ENCODE measurements at places on chromosomes 1 and 21.

DNA sequence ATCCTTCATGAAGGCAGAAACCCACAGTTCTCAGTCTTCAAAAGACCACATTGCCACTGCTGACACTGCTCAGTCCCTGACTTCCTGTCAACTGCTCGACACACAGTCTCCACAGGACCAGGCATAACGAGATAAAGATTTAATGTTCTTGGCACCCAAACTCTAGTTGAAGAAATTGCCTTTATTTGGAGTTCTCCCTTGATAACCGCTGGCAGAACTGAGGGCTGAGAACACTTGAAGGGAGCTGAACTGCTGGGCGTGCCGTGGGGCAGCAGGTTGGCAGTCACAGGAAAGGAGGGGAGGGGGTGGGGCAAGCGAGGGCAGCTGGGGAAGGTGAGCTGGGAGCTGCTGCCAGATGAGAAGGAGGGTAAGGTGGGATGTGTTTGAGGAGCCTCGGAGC lies 15.9 kb downstream of the HENMT1 start:
- peak; percentile 49 for DNase-seq

DNA sequence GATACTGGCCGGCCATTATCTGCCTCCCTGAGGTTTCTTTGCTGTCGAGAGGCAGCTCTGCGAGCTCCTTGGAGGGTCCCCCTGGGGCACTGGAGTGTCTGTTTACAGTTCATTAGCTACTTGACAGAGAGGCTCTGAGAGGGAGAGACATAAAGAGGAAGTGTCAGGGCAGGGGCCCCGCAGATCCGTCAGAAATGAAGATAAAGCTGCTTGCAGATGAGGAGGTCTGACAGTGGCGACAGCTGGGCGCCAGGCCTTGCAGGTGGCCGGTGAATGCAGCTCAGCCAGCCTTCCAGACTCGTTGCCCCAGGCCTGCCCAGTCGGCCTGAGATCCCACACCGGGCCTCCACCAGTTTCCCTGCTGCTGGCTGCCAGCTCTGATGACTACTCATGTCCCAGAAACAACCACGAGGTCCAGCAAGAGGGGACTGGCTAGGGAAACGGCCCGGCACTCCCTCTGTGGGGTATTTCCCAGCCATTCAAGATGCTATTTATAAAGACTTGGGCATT lies 84.7 kb downstream of the DISP3 start:
- DNase-seq: no peak

DNA sequence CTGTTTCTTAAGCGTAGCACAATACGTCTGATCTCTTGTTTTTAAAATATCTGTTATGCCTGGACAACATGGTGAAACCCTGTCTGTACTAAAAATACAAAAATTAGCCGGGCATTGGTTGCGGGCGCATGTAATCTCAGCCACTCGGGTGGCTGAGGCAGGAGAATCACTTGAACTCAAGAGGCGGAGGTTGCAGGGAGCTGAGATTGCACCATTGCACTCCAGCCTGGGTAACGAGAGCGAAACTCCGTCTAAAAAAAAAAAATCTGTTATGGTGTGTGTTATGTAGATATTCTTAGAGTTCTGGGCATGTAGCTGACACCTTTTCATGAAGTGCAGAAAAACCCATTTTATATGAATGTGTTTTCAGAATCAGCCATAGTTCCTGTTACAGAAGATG lies 38.2 kb downstream of the RABGAP1L start:
- no peak for DNase-seq

GRCh38 chr1:198408716-198409115 lies 131.8 kb downstream of the ATP6V1G3 start:
- no peak for DNase-seq

GRCh38 chr1:32151319-32151787 lies 28.1 kb upstream of the TXLNA start:
- no peak for DNase-seq

DNA sequence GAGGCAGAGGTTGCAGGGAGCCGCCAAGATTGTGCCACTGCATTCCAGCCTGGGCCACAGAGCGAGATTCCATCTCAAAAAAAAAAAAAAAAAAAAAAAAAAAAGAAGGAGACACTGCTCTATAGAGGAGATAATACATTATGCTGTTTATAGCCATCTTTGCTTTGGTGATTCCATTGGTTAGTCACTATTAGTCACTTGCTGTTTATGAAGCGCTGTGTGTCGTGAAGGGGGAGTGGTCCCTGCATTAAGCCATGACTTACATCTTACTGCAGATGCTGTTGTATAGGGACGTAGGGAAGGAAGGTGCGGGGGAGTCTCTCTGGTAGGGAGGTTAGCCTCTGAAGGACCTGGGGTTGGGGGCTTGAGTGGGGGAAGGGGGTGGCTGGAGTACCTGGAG lies 48.3 kb downstream of the HUNK start:
- DNase-seq: no peak

- no peak for DNase-seq
Measured at GRCh38 chr21:28160378-28160777, 832.3 kb downstream of the LTN1 start.

DNA sequence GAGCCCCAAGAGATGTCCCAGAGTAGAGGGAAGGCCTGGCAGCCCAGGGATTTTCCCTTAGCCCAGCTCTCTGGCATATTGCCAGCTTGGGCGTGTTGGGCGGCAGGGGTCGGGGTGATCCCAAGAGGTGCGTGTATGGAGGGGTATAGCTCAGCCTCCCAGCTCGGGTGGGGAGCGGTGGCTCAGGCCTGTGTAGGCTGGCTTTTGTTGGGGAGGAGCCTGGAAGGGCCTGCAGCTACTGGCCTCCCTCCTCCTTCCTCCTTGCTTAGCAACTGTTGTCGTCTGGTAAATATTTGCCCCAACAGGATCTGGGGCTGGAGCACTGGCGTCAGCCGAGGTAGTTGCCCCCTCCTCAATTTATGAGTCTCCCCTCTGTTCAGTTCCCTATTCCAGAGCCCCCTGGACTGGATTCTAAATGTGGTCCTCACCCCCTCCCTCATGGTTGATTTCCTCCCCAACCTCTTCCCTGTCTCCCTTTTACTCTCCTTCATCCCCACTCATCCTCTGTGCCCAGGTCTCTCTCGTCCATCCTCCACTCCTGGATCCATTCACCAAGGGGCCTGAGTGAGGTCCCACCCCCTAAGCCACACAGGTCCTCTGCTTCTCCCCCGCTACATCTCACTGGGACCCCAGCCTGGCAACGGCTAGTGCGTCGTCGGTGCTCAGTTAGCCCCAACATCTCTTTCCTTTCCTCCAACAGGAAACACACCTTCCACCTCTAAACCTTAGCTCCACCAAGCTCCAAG lies 10.3 kb upstream of the LMNA start:
- DNase-seq: no peak

DNA sequence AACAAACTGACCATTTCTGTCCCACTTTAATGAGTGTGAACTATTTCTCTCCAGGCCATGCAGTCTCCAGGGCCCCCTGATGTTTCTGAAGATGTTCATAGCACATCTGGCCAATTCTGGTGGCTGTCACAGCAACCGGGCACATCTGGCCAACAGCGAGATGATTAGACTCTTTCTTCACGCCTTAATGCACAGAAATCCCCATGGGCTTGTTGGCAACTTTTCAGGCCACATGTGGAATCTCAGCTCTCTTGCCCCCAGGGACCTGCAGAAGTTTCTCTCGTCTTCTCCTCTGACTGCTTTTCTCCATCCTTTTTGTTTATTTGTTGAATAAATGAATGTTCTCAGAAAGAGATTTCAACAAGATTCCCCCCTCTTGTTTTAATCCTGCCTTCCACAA lies 71.2 kb upstream of the HMGB4 start:
- DNase-seq: no peak

DNA sequence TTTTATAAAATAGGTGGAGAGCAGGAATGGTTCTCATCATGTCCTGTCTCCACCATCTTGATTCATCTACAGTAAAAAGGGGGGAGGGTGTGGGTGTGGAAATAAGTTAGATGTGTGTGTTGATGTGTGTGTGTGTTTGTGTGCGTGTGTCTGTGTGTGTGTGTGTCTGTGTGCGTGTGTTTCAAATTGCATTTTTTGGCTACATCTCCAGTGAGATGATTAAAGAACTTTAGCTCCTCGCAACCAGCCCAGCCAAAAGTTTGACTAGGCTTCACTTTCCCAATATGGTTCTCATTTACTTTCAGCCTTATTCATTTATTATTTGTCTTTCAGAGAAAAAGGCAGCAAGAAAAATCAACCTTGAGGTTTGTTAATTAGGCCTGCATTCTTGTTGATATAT lies 14.7 kb upstream of the HAO2 start:
- no peak for DNase-seq

- no peak for DNase-seq
Measured at GRCh38 chr1:246680696-246681130, 43.5 kb upstream of the SCCPDH start.

GRCh38 chr1:54408147-54409066 lies 2.2 kb upstream of the SSBP3 start:
- DNase-seq: no peak

DNA sequence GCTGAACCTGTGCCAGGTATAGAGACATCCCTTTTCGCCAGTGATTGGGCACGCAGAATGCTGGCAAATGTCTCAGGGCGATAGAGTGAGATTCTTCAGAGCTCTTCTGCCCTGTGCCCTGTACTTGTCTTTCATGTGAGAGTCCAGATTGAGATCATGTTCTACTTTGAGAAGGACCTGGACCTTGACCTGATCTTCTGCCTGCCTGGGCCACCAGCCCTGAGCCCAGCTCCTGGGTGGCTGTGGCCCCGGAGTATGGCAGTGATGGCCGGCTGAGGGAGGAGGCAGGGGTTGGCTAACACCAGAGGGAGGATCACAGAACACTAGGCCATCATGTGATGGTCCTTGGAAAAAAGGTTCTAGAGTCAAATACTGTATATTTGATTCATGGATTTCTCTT lies 13.8 kb downstream of the STRIP1 start:
- no peak for DNase-seq

DNA sequence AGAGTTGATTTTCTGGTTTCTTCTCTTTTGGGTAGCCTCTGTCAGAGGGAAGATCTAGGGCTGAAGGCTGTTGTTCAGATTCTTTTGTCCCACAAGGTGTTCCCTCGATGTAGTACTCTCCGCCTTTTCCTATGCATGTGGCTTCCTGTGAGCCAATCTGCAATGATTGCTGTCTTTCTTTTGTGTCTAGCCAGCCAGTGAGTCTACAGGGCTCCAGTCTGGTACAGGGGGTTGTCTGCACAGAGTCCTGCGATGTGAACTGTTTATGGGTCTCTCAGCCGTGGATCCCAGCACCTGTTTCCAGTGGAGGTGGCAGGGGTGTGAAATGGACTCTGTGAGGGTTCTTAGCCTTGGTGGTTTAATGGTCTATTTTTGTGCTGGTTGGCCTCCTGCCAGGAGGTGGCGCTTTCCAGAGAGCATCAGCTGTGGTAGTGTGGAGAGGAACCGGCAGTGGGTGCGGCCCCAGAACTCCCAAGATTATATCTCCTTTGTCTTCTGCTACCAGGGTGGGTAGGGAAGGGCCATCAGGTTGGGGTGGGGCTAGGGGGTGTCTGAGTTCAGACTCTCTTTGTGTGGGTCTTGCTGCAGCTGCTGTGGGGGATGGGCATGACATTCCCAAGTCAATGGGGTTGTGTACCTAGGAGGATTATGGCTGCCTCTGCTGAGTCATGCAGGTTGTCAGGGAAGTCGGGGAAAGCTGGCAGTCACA lies 81.3 kb upstream of the C21orf91 start:
- DNase-seq: no peak

DNA sequence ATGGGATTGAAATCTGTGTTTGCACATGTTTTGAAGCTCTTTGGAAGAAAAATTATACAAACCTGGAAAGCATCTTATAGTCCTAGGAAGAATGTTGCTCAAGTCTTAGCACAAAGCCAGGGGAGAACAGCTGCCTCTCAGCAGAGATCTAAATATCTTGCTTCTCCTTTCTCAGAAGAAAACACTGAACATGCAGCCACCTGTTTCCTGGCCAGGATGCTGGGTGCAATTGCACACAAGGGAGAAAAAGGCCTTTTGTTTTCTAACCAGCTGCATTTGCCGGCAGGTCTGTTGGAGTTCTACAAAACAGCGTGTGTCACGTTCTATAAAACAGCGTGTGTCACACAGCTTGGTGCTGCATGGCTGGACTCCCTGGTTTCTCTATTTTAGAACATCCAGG lies 259.6 kb upstream of the PLD5 start:
- DNase-seq: no peak

DNA sequence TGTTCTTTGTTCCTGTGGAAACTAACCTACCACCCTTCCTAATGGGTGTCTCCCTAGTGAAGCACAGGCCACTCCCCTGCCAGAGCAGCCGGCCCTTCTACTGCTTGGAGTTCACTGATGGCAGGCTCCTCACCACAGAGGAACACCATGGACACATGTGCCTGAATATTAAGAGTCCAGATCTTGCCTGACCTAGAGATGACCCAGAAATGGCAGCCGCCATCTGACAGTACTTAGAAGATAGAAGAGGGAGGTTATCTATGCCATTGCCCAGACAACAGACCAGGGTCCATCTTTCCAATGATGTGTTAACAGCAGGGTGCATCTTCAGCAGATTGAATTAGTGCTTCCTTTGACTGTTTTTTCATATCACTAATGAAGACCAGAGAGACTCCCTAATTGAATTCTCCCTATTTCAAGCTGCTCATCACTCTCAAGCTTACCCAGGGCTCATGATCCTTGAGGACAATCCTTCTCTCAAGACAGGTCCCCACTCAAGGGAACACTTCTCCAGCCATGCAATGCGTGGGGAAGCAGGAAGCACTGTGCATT lies 59.8 kb downstream of the PLEKHA6 start:
- DNase-seq: no peak

- no peak for DNase-seq
Measured at GRCh38 chr1:177472567-177472966, 301.8 kb downstream of the BRINP2 start.

DNA sequence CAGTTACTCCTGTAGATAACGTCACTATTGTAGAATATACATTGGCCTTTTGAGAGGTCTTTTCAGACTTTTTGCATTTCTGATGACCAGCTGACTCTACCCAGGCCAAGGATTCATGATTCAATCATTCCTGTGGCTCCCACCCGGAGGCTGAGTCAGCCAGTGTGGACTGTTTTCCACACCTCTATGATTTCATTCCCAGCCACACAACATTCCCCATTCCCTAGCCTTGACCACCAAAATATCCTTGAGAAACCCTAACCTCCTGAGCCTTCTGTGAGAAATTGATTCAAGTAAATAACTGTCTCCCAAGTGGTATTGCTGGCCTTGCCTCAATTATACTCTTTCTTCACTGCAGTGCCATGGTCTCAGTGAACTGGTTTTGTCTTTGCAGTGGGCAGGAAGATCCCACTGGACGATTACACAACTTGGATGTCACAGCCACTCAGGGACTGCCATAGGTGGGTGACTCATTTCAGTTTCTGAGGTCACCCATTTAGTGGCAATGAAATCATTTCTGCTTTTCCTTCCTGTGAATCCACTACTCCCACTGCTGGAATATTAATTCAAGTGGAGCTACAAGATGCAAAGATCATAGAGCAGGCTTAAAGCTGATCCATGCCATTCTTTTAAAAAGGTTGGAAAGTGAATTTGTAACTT lies 518.6 kb upstream of the ZP4 start:
- no peak for DNase-seq

- no peak for DNase-seq
Measured at GRCh38 chr1:227546059-227546458, 17.3 kb upstream of the ZNF678 start.

DNA sequence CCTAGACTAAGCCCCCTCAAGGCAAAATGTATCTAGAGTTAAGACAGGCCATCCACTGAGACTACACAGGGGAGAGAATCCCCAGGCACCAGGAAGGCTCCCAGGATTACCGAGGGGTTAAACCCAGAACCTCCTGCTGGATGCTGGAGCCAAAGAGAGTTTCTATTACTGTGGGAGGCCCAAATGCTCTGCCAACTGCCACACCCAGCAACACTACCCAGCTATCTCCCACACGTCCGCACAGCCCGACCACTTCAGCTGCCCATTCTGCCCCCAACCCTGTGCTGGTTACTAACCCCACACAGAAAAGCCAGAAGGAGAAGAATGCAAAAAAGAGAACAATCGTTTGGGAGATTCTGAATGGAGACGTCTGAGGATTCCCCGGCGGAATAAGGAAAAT lies 63.6 kb downstream of the CD46 start:
- no peak for DNase-seq

Data from activated naive CD8-positive, alpha-beta T cell treated with anti-CD3 and anti-CD28 coated beads, Interleukin-2, amount 10 ng/mL, durations not matched to agents 7 days and 5 days (primary cell).